Breast epithelium (tissue), 4 donors: ENCODE measurements at places on chromosomes 1 and 21. TPM values are rescaled to one million over a fixed set of nuclear protein-coding genes. Genes with fewer than 3 reads are reported as not detected.

SPOCD1 gene
- 11.1 TPM for total RNA-seq

GRCh38 chr1:8679395-8679800, 138.0 kb downstream of the RERE start:
- no peak overlapping the region for H3K27ac ChIP-seq
- no peaks in the 10 kb centered on the region for H3K36me3 ChIP-seq
- H3K4me1 ChIP-seq: no peaks in the 10 kb centered on the region
- no peaks in the 10 kb centered on the region for H3K27me3 ChIP-seq

FAM72D gene
- not detected for total RNA-seq

DNA sequence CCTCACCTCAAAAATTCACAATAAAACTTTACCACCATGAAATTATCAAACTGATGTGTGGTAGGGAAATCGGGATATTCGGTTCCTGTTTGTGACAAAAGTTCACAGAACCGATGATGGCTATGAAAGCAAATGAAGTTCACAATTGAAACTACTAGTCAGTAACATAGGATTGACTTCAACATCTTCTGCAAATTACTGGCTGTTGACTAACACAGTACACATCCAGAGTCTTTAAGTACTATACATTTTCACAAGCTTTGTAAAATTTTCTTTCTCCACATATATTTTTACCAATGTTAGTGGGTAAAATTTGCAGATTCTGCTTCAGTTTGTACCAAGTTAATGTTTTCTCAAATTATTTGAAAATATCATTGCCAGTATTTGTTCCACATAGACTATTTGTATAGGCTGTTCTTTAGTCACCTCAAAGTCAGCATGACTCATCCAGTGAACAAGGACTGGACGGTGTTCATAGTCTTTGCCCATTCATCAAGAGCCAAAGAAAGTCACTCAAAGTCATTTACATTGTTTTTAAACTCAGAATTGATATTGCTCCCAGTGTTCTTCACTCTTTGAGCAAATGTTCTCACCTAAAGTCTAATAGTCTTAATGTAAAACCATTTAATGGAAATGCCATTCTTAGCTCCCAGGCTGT, 213.4 kb downstream of the USP25 start:
- DNase-seq: no peak
- H3K4me1 ChIP-seq: no peaks in the 10 kb centered on the region
- no peaks in the 10 kb centered on the region for H3K36me3 ChIP-seq
- H3K4me3 ChIP-seq: no peak overlapping the region

PTGER3 gene
- total RNA-seq: 193 TPM

GRCh38 chr1:197272791-197273190, 4.7 kb downstream of the CRB1 start:
- H3K4me3 ChIP-seq: no peak overlapping the region
- H3K4me1 ChIP-seq: no peaks in the 10 kb centered on the region
- DNase-seq: no peak
- H3K27me3 ChIP-seq: no peaks in the 10 kb centered on the region
- no peak overlapping the region for H3K27ac ChIP-seq

CRABP2 gene
- total RNA-seq: 28.2 TPM

GRCh38 chr21:38475519-38475918, 22.8 kb downstream of the ERG start:
- H3K27ac ChIP-seq: peak overlapping the region; percentile 30
- no peaks in the 10 kb centered on the region for H3K4me1 ChIP-seq
- H3K36me3 ChIP-seq: no peaks in the 10 kb centered on the region
- peaks cover 8% of the 10 kb centered on the region for H3K27me3 ChIP-seq
- DNase-seq: no peak

GRCh38 chr1:2554621-2555387, 1.4 kb upstream of the TNFRSF14 start:
- H3K4me3 ChIP-seq: peak overlapping the region; percentile 96
- H3K36me3 ChIP-seq: no peaks in the 10 kb centered on the region
- no peak for DNase-seq
- peak overlapping the region; percentile 99 for H3K27ac ChIP-seq
- H3K4me1 ChIP-seq: peaks cover 19% of the 10 kb centered on the region

GRCh38 chr1:156586892-156587477, 4.6 kb upstream of the NAXE start:
- no peaks in the 10 kb centered on the region for H3K4me1 ChIP-seq
- H3K4me3 ChIP-seq: no peak overlapping the region
- no peaks in the 10 kb centered on the region for H3K27me3 ChIP-seq
- no peak for DNase-seq
- H3K27ac ChIP-seq: no peak overlapping the region

GRCh38 chr1:95547005-95547404, 313.0 kb downstream of the RWDD3 start:
- no peak overlapping the region for H3K27ac ChIP-seq
- DNase-seq: no peak
- no peaks in the 10 kb centered on the region for H3K4me1 ChIP-seq
- H3K36me3 ChIP-seq: no peaks in the 10 kb centered on the region
- H3K27me3 ChIP-seq: no peaks in the 10 kb centered on the region
- no peak overlapping the region for H3K4me3 ChIP-seq

- DNase-seq: peak; percentile 80
- peak overlapping the region; percentile 87 for H3K27ac ChIP-seq
- H3K4me1 ChIP-seq: peaks cover 28% of the 10 kb centered on the region
- H3K36me3 ChIP-seq: no peaks in the 10 kb centered on the region
These were observed 558 bp downstream of the PFKL start for GRCh38 chr21:44300262-44300959.

TNFAIP8L2 gene
- 5.6 TPM for total RNA-seq

SLAMF9 gene
- total RNA-seq: not detected

- no peaks in the 10 kb centered on the region for H3K4me1 ChIP-seq
- no peak overlapping the region for H3K4me3 ChIP-seq
- H3K36me3 ChIP-seq: no peaks in the 10 kb centered on the region
- no peaks in the 10 kb centered on the region for H3K27me3 ChIP-seq
These were observed 42.4 kb downstream of the TRIM11 start for GRCh38 chr1:228364068-228364705.

BOLA1 gene
- total RNA-seq: 33.4 TPM

SGIP1 gene
- 3.1 TPM for total RNA-seq

GRCh38 chr1:89121641-89122040, 4.3 kb downstream of the GBP2 start:
- no peak overlapping the region for H3K27ac ChIP-seq
- no peak for DNase-seq
- no peaks in the 10 kb centered on the region for H3K4me1 ChIP-seq
- no peak overlapping the region for H3K4me3 ChIP-seq

DNA sequence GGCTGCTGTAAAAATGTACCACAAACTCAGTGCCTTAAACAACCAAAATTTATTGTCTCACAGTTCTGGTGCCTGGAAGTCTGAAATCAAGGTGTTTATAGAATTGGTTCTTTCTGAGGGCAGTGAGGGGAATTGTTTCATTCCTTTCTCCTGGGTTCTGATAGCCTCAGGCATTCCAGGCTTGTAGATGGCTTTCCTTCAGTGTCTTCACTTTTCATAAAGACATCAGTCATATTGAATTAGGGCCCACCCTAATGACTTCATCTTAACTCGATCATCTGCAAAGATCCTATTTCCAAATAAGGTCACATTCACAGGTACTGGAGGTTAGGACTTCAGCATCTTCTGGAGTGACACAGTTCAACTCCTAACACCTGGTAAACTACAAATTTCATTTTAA, 15.0 kb downstream of the CDKN2C start:
- no peak for DNase-seq
- no peak overlapping the region for H3K4me3 ChIP-seq
- no peaks in the 10 kb centered on the region for H3K27me3 ChIP-seq
- H3K4me1 ChIP-seq: no peaks in the 10 kb centered on the region
- peak overlapping the region; percentile 44 for H3K27ac ChIP-seq

DNASE2B gene
- total RNA-seq: not detected

GRCh38 chr1:10620776-10621175, 146.0 kb downstream of the PEX14 start:
- no peak for DNase-seq
- H3K27me3 ChIP-seq: no peaks in the 10 kb centered on the region
- H3K27ac ChIP-seq: no peak overlapping the region
- H3K36me3 ChIP-seq: no peaks in the 10 kb centered on the region

DNA sequence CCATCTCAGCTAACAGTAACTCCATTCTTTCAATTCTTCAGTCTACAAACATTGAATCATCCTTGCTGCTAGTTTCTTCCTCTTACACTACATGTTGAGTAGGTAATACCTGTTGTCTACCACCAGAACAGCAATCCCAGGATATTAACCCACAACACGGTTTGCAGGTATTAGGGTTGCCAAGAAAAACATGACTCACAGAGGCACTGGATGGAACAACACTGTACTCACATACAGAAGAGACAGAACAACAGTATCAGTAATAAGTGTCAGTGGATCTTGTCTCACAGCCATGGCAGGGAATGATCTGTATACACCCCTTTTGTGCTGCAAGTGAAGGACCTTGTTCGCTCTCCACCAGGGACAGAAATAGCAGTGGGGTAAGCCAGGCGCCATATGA, 212.1 kb downstream of the GPR52 start:
- H3K27me3 ChIP-seq: no peaks in the 10 kb centered on the region
- no peak overlapping the region for H3K27ac ChIP-seq
- no peak for DNase-seq
- no peaks in the 10 kb centered on the region for H3K4me1 ChIP-seq
- H3K36me3 ChIP-seq: no peaks in the 10 kb centered on the region

DNA sequence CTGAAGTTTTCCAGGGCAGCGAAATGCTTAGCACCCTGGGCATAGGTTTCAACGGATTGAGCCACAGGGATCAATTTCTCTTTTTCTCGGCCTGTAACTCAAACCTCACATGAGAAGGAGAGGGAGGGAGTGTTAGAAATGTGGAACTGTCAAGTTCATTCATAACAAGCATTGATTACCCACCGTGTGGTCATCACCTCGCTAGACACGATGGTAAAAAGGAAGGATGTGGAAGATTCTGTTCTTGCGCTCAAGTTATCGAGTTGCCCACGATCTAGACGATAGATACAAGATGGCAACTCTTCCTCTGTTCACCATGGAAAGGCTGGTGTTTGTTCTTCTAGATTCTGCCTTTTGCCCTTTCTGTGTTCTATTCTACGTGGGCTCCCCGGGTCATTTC, 4.0 kb upstream of the RCAN3 start:
- no peak overlapping the region for H3K4me3 ChIP-seq
- no peaks in the 10 kb centered on the region for H3K4me1 ChIP-seq
- H3K36me3 ChIP-seq: no peaks in the 10 kb centered on the region

DNA sequence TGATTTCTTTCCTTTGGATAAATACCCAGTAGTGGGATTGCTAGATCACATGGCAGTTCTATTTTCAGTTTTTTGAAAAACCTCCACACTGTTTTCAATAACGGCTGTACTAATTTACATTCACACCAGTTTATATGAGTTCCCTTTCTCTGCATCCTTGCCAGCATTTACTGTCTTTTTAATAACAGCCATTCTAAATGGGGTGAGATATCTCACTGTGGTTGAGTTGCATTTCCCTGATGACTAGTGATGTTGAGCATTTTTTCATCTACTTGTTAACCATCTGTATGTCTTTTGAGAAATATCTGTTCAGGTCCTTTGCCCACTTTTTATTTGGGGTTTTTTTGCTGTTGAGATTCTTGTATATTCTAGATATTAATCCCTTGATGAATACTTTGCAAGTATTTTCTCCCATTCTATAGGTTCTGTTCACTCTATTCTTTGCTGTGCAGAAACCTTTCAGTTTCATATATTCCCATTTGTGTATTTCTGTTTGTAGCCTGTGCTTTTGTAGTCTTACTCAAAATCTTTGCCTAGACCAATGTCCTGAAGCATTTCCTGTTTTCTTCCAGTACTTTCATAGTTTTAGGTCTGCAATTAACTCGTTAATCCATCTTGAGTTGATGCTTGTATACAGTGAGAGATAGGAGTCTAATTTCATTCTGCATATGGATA, 7.3 kb downstream of the HENMT1 start:
- no peaks in the 10 kb centered on the region for H3K27me3 ChIP-seq
- H3K36me3 ChIP-seq: no peaks in the 10 kb centered on the region
- no peak overlapping the region for H3K4me3 ChIP-seq

GRCh38 chr1:213049232-213049631, 1.8 kb upstream of the RPS6KC1 start:
- no peak for DNase-seq
- H3K27me3 ChIP-seq: peaks cover 11% of the 10 kb centered on the region
- no peak overlapping the region for H3K4me3 ChIP-seq
- no peaks in the 10 kb centered on the region for H3K36me3 ChIP-seq
- no peak overlapping the region for H3K27ac ChIP-seq
- H3K4me1 ChIP-seq: no peaks in the 10 kb centered on the region

DNA sequence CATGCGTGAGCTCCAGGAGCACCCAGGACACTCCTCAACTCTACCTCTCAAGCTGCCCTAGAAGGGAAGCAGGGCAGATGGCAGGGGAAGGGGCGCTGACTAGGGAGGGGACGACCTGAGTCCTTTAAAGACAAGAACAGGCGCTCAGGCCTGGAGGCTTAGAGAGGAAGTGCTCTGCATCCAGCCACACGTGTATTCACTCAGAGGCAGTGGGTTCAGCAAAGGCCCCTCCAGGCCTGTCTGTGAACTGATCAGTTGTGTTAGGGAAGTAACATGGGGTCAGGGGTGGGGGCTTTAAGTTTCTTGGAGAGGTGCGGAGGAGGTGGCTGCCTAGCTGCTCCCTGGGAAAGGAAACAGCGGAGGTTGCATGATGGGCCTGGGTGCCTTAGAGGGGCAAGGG, 37.1 kb upstream of the ARF1 start:
- H3K4me3 ChIP-seq: no peak overlapping the region
- no peak for DNase-seq
- no peak overlapping the region for H3K27ac ChIP-seq
- H3K27me3 ChIP-seq: no peaks in the 10 kb centered on the region

GRCh38 chr1:85340427-85340826, 64.0 kb upstream of the BCL10 start:
- no peak for DNase-seq
- H3K4me3 ChIP-seq: no peak overlapping the region
- H3K27ac ChIP-seq: no peak overlapping the region

DNA sequence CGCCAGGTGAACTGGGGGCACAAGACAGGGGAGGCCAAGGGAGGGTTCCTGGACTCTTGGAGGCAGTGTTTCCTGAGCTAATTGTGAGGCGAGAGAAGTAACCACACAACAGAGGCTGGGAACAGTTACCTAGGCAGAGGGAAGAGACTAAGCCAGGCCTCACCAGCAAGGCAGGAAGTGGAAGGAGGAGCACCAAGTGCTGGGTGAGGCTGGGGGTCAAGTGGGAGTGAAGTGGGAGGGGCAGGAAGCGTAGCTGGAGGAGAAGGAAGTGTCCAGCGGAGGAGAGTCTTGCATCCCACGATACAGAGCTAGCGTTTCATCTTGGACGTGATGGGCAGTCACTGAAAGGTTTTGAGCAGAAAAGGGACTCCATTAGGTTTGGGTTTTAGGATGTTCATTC, 48.3 kb upstream of the CAPZB start:
- H3K27me3 ChIP-seq: no peaks in the 10 kb centered on the region
- no peak overlapping the region for H3K27ac ChIP-seq
- H3K4me3 ChIP-seq: no peak overlapping the region
- H3K36me3 ChIP-seq: no peaks in the 10 kb centered on the region

- H3K4me3 ChIP-seq: no peak overlapping the region
- H3K36me3 ChIP-seq: no peaks in the 10 kb centered on the region
- no peaks in the 10 kb centered on the region for H3K27me3 ChIP-seq
- no peaks in the 10 kb centered on the region for H3K4me1 ChIP-seq
- no peak for DNase-seq
- H3K27ac ChIP-seq: no peak overlapping the region
These were observed 135.7 kb upstream of the PROX1 start for GRCh38 chr1:213852107-213852506.
